ENCODE measurements at places on chromosomes 12 and 14.

DNA sequence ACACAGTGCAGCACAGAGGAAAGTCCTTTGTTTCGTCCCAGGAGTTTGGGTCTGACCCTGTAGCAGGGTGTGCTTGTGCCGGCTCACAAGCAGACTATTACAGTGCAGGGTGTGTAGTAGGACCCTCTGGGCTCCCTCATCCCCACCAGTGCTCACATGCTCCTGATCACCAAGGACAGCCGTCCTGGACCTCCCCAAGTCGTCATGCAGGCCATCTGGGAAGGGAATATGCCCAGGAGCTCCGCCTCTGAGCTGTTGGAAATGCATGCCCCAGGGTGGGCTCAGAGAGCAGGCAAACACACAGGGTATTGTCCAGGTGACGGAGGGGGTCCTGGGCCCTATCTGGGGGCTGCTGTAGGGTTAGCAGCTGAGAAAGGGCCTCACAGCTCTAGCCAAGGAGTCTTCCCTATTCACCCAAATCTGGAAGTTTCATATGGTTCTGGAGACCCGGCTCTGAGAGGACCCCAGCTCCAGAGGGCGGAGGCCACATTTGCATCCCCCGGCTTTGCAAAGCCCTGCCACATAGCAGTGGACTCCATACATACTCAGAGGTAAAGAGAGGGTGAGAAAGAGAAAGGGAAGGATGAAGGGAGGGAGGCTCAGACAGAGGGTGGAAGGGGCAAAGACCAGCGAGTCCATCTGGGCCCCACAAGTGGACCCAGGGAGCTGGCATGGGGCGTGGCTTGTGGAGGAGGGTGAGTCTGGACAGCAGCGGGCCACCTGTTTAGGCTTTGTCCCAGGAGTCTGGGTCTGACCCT, 53.5 kb upstream of the PPP2R5C start:
- no peak for DNase-seq

- no peak for DNase-seq
Measured at GRCh38 chr14:99792551-99793212, 531 bp upstream of the EML1 start.

DNA sequence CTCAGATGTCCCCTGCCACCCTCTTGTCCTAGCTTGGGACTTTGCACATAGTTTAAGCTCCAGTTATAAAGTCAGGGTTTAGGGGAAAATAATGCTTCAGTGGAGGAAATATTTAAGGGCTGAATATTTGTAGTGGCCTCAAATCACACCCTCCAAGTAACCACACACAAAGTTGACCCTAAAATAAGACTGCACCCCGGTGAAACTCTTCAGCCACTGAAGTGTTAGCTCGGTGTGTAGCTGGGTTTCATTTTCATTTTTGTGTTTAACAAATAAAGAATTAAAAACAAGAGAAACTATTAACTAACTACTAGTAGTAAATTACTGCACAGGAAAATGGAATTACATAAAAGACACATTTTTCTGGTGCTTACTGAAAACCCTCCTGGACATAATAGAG, 14.8 kb upstream of the BCL11B start:
- no peak for DNase-seq

- no peak for DNase-seq
Measured at GRCh38 chr12:49864798-49865090, 21.8 kb upstream of the BCDIN3D start.

DNA sequence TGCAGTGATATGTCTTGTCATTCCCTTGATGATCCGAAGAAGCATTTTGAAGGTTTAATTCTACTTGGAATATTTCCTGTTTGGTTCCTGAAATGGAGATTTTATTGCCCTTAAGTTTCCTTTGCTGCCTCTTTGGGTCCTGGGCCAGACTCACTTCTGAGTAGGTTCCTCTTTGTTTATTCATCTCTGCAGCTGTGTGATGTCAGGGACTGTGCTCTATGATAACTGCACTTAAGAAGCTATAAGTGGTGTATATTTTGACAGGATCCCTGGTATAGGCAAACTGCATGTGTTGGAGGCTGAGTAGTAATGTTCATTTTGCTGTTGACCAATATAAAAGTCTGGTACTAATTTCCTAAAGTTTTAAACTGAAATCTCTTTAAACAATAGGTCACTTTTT, at the start of gene KLRC4:
KLRC4 (minus strand) TSS at position 366 of the 400 bp plus-strand sequence; CDS start at position 184, 182 bp downstream.
- DNase-seq: no peak
